ENCODE measurements at places on chromosomes 6 and 20. TPM values are rescaled to one million over a fixed set of nuclear protein-coding genes. Genes with fewer than 3 reads are reported as not detected.

GRCh38 chr6:44650947-44651346 is 263.4 kb downstream of the CDC5L start:
- DNase-seq, result no peak

DNA sequence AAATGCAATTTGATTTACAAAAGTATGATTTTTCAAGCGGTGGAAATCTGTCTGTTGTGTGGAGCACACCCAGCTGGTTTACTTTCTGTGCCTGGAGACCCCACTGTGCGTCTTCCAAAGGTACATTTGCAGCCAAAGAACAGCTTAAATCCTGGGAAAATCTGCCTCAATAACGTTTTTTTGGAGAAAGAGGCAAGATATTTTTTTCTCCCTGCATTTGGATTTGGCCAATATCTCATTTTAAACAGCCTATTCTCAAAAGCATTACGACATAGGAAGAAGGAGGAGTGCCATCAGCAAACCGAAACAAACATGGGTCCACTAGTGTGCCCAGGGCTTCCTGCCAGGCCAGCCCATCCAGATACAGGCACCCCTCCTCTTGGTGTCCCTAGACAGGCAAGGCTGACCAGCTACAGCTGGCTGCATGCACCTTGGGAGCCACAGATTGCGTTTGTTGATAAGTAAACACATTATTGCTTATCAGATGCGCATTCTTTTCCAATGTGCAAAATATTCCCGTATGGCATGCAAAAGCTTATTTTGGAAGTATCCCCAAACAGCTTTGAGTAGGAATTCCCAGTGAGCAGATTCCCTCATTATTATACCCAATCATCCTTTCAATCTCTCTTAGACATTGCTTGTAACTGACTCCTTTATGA is 184.5 kb upstream of the MARCKS start:
- no peak for DNase-seq

DNA sequence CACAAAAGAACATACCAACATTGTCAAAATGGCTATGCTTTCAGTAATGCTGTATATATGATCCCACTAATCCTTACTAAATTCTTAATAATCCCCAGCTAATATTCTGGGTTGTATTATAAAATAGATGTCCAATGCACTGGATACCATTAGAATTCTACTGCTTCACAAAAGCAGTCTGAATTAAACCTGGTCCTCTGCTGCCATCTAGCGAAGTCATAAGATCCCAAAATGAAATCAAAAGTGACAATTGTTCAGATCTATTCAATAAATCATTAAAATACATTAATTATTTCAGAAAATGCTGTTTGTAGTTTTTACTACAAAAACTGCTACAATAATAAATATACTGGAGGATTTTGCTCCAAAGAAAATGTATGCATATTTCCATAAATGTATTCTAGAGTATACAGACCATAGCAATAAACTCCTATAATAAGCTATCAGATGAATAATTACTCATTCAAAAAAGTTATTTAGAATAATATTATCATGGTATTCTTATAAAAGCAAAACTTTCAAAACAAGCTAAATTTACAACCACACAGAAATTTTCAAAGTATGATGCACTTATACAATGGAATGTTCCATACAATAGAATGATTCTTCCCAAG is 92.6 kb downstream of the RNGTT start:
- peak; percentile 15 for DNase-seq

DNA sequence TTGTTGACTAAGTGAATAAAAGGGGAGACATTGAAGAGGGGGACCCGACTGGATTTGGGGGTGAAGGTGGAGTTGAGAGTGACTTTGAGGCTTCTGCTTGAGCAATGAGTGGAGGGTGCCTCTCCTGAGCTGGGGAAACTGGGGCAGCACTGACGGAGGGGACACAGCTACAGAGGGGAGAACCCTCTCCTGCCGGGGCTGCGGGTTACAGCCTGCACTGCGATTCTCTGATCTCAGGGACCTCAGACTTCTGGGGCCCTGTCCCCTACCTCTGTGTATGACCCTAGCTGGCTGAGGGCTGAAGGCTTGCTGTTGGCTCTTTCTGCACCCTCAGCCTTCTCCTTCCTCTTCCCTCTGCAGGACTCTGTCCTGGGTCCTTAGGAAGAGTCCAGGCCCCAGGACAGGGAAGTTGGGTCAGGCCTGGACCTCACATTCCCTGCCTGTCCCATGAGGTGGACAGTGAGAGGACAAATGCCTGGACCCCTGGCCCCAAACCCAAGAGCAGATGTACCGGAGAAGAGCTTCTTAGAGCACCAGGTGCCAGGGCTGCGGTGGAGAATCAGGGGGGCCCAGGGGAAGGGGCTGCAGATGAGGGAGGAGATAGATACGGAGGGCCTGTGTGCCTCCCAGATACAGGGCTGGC is 13.7 kb upstream of the FAM110A start:
- no peak for DNase-seq

- DNase-seq, result no peak
Measured at GRCh38 chr6:3804964-3805363, 44.2 kb upstream of the FAM50B start.

Gene CALHM4
- not detected for total RNA-seq

Gene DPPA5
- total RNA-seq, result not detected

Data from transverse colon (tissue), 4 donors.